ENCODE measurements at places on chromosomes 5 and 9.

- no peak for DNase-seq
Observed at GRCh38 chr9:27059907-27060306, 49.1 kb upstream of the TEK start.

- no peak for DNase-seq
Observed at GRCh38 chr5:149038336-149039080, 24.4 kb downstream of the SH3TC2 start.

DNA sequence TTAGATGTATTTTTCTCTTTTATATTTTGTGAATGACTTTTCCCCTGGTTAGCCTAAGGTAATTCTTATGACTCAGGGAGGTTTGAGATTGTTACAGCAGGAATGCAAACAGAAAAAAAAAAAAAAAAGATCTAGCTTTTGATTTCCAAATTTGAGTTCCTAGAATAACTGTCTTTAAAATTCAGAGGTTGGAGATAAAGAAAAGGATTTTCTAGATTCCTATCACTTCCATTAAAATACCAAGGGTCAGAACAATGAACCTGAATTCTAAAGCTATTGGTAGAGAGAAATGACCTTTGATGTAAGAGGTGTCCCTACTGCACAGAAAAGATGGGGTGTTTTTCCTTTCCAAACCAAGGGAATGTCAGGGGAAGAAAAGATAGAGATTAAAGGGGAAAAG lies 262.5 kb downstream of the DOCK8 start:
- DNase-seq = no peak

GRCh38 chr5:169861934-169862333 lies 118.4 kb downstream of the INSYN2B start:
- DNase-seq = peak; percentile 36

- no peak for DNase-seq
Observed at GRCh38 chr5:140322751-140323731, 20.1 kb upstream of the PFDN1 start.

- peak; percentile 62 for DNase-seq
Observed at GRCh38 chr9:129140397-129141065, 29.3 kb downstream of the PTPA start.

All from muscle of back (tissue), 13 donors.